Urinary bladder (tissue), 4 donors: ENCODE measurements at places on chromosomes 11 and 22. TPM values are rescaled to one million over a fixed set of nuclear protein-coding genes. Genes with fewer than 3 reads are reported as not detected.

GRCh38 chr11:123593570-123593969, 60.9 kb downstream of the SCN3B start:
- no peak for DNase-seq

- DNase-seq, result no peak
Measured at GRCh38 chr22:46081831-46082210, 68.5 kb upstream of the PPARA start.

GRCh38 chr11:125579811-125580210, 10.5 kb downstream of the EI24 start:
- DNase-seq, result no peak

- no peak for DNase-seq
Measured at GRCh38 chr11:112723676-112724495, 237.3 kb upstream of the NCAM1 start.

- DNase-seq, result no peak
Measured at GRCh38 chr11:69513663-69514224, 32.3 kb downstream of the LINC01488 start.

The KCNK4 gene
- 0.13 TPM for polyA plus RNA-seq

The KCNQ1OT1 gene
- 0.06 TPM for polyA plus RNA-seq

The NLRP10 gene
- not detected for polyA plus RNA-seq

The KCNC1 gene
- 0.11 TPM for polyA plus RNA-seq
